Natural killer cell treated with Interleukin-12 subunit alpha and Interleukin-12 subunit beta and Interleukin-15 and Interleukin-18, amount 100 ng/mL, for 72 hours (primary cell): ENCODE measurements at places on chromosomes 16 and 17. TPM values are rescaled to one million over a fixed set of nuclear protein-coding genes. Genes with fewer than 3 reads are reported as not detected.
A peak's percentile ranks its signal among the peaks of the same experiment; 100 is the strongest.

DNA sequence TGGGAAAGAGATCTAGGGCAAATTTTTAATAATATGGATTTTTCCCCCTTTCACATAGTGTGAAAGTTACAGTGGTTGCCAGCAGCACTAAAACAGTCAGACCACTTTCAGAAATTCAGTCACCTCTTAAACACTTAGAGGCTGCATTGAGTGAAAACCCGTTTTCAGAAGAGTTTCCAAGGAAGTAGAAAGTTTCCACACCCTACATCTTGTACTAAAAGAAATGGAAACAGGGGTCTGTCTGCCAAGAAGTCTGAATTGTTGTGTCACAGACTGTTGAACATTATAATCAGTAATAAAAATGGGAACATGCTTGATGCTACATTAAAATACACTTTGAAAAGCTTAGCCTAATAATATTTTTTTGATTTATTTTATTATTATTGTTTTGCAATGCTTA, 278.9 kb upstream of the KCNJ16 start:
- no peak for DNase-seq

DNA sequence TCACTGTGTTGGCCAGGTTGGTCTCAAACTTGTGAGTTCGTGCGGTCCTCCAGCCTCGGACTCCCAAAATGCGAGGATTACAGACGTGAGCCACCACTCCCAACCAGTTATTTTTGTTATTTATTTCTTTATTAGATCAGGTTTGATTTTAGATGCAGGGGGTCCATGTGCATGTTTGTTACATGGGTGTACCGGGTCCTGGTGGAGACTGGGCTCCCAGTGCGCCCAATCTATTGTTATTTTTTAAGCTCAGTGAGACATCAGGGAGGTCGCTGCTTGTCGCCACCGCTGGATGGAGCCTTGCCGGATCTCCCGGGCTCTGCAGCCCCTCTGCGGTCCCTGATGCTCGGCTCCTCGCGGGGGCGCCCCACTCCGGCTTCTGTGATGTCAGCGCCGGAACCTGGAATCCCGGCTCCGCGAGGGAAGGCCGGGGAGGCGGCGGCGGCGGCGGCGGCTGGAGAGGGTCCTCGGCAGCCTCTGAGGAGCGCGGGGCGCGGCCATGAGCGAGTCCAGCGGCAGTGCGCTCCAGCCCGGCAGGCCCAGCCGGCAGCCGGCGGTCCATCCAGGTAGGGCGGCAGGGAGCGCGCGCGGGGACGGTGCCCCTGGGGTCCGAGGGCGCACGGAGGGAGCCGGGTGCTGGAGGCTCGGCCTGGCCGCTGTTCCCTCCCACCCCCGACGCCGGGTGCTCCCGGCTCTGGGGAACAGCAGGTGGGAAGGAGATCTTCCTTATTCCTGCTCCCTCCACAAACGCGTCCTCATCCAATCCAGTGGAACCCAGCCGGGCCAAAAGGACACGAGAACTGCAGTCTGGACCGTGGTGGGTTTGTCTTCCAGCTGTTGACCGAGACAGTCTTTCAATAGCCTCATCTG, at the start of gene TMC7:
TSS of gene TMC7 (plus strand) at position 370 of the 870 bp plus-strand sequence. CDS start at position 500, 130 bp downstream.
- DNase-seq = no peak

- DNase-seq = no peak
These were observed 244.4 kb downstream of the HS3ST3B1 start for GRCh38 chr17:14545156-14545906.

- no peak for DNase-seq
These were observed 24.2 kb downstream of the XPO6 start for GRCh38 chr16:28187595-28188004.

GRCh38 chr17:20083156-20083859, 74.1 kb downstream of the SPECC1 start:
- no peak for DNase-seq

- DNase-seq = peak; percentile 86
These were observed 773 bp downstream of the PHLPP2 start for GRCh38 chr16:71723537-71724319.

DNA sequence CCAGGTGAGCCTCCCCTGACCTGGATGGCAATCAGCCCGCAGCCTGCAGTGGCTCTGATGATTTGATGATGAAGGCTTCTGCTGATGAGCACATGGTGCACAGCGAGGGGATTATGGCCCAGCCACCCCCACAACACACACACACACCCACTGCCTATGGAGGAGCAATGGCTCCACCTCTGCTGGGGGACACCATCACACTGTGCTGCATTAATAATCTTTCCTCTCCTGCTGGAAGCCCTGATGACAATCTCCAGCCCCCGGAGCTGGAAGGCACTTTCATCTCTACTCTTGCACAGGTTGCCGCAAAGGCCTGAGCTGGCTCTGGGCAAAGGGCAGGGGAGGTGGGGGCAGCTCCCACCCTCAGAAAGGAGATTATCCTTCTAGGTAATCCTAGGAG, 79.9 kb downstream of the PLXDC1 start:
- no peak for DNase-seq

- DNase-seq = peak; percentile 65
These were observed 88.6 kb downstream of the USP31 start for GRCh38 chr16:23060458-23061320.

Gene SOX15
- total RNA-seq = not detected

GRCh38 chr16:77238593-77238992, 39.4 kb downstream of the SYCE1L start:
- DNase-seq = no peak

- no peak for DNase-seq
These were observed 45.8 kb upstream of the ATF7IP2 start for GRCh38 chr16:10339777-10340732.

DNA sequence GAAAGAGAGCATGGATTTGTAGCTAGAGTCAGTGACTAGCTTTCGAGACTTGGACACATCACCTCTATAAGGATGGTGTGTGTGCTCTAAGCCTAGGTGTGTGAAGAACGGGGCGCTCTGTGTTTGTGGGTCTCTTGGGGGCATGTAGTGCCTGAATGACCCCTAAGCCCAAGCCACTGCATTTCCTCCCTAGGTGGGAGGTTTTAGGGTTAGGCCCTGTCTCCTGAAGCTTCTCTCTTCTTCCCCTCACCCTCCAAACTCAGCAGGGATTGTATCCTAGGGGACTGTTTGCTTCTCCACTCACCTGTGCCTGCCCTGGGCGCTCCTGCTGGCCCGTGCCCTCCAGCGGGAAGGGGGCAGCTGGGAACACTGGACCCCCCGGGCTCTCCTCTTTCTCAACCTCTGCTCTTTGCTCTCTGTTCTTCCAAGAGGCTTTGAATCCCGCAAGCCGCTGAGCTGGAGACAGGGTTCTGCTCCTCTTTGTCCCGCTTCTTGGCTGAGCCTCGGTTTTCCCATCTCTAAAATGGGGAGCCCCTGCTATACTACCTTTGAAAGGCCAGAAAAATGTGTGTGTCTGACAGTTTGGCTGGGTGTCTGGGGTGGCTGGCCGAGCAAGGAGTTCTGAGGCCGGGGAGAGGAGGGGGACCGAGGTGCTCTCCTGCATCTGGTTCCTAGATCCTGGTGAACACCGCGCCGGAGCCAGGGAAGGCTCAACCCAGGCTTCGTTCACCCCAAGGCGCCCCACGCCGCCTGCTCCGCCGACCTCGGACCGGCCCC, 810 bp downstream of the CYGB start:
- no peak for DNase-seq

Gene TAOK2
- total RNA-seq = 39.6 TPM

GRCh38 chr16:1335996-1336395, 2.6 kb downstream of the BAIAP3 start:
- DNase-seq = no peak

- DNase-seq = no peak
These were observed 12.8 kb downstream of the ADORA2B start for GRCh38 chr17:15957608-15958307.

GRCh38 chr17:69147460-69147859, 5.8 kb upstream of the ABCA6 start:
- no peak for DNase-seq

DNA sequence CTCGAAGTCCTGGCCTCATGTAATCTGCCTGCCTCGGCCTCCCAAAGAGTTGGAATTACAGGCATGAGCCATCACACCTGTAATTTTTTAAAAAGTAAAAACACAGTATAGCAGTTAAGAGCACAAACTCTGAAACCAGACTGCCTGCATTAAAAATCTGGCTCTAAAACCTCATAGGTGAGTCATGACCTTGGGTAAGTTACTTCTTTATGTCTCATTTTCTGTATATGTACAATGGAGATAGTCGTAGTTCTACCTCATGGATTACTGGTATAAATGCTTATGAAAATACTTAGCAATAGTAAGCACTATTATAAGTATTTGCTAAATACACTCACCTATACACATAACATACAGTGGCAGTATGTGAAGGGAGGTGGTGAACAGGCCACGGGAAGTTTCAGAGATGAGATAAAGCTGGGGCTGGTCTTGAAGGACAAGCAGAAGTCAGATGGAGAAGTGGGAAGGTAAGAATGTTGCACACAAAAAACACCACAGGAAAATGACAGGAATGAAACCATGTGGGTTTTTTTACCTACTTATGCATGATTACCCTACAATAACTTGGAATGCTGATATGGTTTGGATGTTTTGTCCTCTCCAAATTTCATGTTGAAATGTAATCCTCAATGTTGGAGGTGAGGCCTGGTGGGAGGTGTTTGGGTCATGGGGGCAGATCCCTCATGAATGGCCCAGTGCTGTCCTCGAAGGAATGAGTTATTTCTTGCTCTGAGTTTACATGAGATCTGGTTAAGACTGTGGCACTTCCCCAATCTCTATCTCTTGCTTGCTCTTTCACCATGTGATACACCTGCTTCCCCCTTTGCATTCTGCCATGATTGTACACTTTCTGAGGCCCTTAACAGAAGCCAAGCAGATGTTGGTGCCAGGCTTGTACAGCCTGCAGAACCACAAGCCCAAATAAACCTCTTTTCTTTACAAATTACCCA, 33.9 kb downstream of the ZNF652 start:
- no peak for DNase-seq

Gene CNGB1
- total RNA-seq = not detected

- DNase-seq = no peak
These were observed 20.2 kb downstream of the FOXN1 start for GRCh38 chr17:28526381-28526780.

Gene SHCBP1
- 54.6 TPM for total RNA-seq

DNA sequence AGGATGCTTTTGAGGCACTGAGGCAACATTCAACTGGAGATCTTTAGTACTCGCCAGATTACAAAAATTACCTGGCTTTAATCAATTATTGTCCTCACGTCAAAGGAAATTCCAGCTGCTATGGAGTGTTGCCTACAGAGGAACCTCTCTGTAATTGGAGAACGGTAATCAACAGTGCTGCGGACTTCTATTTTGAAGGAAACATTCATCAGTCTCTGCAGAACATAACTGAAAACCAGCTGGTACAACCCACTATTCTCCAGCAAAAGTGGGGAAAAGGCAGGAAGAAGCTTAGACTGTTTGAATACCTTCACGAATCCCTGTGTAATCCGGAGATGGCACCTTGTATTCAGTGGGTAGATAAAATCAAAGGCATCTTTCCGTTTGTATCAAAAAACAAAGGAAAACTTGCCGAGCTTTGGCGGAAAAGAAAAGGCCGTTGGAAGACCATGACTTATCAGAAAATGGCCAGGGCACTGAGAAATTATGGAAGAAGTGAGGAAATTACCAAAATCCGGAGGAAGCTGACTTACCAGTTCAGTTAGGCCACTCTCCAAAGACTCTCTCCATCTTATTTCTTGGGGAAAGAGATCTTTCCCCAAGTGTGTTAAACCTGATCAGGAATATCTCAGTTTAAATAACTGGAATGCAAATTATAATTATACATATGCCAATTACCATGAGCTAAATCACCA, 3.0 kb downstream of the SLC35G3 start:
- DNase-seq = no peak

GRCh38 chr17:42313773-42314566, 25.7 kb downstream of the STAT5A start:
- no peak for DNase-seq

GRCh38 chr17:4839965-4840892, 7.1 kb downstream of the MINK1 start:
- no peak for DNase-seq

Gene PLCD3
- total RNA-seq = 5.9 TPM

DNA sequence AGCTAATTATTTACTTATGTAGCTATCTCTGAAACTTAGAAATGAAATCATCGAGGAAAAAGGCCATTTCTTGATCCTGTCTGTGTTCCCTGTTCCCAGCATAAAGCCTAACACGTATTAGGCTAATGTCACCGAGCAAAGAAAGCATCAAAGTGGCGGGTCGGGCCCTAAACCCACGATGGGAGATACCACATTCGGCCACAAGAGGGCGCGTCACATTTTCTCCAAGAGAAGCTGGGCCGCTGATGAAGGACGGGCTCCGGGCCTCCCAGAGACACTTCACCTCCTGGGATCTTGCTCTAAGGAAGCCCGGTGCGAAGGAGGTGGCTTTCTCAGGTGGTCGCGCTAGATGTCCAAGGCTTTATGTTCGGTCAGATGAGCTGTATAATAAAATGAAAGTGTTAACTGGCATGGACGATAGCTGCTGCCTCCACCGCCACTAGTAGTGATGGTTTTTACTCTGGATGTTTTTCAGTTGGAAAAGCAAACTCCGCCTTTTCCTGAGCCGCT, 853 bp upstream of the PDK2 start:
- peak; percentile 89 for DNase-seq

DNA sequence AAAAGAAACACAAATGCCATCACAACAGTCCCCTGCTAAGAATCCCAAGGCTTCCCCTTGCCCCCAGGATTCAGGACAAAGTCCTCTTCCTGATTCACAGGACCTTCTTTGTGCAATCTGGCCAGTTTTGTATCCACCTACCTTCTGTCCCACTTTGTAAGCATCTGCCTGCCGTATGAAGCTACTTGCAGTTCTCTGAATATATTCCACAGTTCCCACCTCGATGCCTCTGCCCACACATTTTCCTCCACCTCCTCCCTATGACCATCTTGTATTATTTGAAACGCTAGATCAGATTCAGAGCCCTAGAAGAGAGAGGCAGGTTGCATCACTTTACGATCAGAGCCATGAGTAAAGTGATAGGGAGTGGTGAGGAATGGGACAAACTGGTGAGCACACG, 159.2 kb upstream of the XYLT1 start:
- DNase-seq = no peak

Gene VAT1
- total RNA-seq = 9.0 TPM

Gene KCNJ16
- not detected for total RNA-seq

DNA sequence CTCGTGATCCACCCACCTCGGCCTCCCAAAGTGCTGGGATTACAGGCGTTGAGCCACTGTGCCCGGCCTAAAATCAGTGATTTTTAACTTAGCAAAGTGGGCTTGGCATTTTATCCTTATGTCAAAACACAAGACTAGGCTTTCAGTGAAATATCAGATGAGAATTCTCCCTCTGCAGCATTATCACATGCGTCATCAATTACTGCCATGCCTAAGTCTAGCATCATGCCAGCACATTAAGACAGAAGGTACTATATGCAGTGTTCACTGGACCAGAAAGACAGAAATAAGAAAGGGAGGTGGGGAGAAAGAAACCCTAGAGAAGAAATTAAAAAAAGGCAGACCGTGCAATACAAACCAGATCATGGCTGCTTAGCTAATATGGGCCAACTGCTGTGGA, 29.8 kb downstream of the GPATCH8 start:
- no peak for DNase-seq

Gene CYGB
- 2.9 TPM for total RNA-seq

GRCh38 chr17:50916026-50916707, 50.0 kb upstream of the TOB1 start:
- no peak for DNase-seq
